DMS79 (cell line): ENCODE measurements at places on chromosomes 3 and 15.

GRCh38 chr15:36090286-36090946 is 489.0 kb upstream of the CDIN1 start:
- DNase-seq, result peak; percentile 37

DNA sequence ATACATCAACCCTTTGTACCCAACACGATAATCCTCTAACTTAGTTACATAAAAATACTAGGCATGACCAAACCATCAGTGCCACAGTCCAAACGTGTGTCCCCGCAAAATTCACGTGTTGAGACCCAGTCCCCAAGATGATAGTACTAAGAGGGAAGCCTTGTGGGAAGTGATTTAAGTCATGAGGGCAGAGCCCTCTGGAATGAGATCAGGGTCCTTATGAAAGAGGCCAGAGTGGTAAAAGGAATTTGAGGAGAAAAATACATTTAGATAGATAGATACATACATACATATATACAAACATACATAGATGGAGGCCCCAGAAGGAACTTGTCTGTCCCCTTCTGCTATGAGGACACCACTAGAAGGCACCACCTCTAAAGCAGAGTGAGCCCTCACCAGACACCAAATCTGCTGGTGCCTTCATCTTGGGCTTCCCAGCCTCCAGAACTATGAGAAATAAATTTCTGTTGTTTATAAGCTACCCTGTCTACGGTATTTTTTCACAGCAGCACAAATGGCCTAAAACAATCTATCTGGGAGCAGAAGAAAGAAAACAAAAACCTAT is 8.0 kb downstream of the TBC1D2B start:
- no peak for DNase-seq

DNA sequence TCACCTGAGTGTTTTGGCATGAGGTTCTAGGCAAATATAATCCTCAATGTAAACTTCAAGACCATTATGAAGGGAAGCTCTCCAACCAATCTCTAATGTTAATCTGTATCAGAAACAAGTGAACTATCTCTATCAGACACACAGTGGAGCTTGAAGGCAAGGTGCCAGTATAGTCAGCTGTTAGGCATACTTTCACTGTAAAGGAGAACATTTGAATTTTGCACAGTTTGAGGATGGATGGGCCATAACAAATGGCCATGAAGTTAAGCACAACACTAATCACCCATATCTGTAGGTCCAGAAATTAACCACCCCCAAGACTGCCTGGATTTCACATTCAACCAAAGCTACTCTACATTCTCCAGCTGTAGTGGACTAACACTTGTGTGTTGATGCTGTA is 69.1 kb upstream of the LMOD3 start:
- no peak for DNase-seq

DNA sequence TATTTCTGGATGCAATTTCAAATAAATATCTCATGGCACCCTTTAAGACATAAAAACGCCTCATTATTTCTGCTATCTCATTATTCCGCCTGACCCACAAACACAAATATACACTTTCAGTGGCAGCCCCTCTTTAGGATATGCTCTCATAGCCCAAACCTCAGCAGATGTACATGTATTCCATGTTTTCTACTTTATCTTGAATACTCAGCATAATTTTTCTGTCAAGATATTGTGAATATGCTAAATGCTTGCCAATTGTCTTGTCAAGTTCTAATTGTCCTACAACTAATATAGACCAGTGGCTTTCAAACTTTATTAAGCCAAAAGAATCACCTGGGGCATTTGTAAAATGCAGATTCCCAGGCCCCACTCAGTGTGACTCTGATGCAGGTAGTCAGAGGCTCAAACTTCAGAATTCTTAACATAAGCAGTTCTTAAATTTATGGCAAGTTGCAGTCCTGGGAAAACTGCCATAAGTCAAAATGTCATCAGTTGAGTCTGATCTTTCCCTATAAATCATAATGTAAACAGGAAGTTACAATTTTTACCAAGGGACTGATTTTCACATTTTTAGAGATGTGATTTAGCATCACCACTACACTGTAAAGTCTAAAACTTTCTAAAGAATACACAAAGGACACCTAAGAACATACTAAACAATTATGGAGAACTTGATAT is 135.1 kb downstream of the TBL1XR1 start:
- no peak for DNase-seq

DNA sequence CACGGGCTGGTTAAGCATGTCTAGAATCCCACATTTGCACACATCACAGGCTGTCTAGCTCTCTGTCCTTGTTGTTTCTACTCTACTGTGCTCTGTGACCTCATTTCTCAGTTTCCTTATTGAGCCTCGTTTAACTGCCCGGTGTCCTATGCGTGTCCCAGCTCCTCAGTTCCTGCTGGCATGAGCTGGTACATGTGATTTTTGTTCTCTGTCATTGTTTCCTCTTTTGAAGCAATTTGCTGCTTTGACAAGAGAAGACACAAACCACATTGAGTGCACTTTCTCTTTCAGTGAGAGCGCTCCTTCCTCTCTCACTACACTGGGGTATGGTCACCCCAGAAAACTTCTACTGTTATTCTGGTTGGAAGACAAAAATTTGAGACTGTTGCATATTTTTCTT is 563.5 kb downstream of the PDCD6IP start:
- no peak for DNase-seq

- no peak for DNase-seq
Measured at GRCh38 chr3:159837725-159838124, 150.9 kb upstream of the IL12A start.

DNA sequence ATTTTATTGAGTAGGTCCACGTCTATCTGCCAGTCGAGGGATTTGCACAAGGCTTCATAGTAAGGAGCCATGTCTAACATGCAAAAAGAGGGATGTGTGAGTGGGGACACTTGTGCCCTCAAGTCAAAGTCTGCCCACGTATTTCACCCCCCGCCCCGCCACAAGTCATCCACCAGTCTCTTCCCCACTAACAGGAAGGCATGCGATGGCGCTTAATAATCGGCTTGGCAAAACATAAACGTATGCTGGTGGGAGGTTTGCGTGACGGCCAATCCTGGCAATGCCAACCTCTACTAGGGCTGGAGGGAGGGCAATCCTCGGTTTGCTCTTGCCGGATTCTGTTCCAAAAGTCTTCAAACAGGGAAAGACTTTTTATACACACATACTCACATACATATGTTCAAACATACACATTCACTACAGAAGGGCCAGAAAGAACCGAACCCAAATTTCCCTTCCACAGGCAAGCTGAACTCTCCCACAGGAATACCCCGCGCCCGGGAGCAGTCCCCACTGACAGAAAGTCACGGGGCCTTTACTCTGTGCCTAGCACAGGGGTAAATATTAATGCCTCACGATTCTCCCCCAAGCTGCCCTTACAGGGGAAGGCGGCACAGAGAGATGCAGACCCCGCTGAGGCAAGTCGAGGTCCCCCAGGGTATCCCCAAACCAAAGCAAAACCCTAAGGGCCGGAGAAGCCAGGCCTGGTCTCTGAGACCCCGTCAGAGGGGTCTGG is 675 bp downstream of the PSMD6 start:
- DNase-seq, result no peak

DNA sequence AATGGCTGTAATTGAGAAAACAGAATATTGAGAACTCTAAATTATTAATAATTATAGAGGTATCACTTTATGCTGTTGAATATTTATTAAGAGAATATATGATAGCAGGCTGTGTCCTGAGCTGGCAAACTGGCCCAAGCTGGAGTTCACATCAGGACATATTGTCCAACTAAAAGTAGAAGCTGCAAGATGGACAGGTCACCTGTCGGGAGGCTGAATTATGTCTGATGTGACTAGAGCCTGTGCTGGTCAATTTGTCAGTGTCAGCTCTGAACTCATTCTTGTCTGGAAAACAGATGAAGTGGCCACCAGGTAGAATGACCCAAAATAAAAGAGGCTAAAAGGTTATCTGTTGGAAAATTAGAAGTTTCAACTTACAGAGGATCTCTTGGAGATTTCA is 392.2 kb downstream of the LRTM1 start:
- no peak for DNase-seq

- no peak for DNase-seq
Measured at GRCh38 chr3:129310111-129311011, 31.7 kb downstream of the HMCES start.

DNA sequence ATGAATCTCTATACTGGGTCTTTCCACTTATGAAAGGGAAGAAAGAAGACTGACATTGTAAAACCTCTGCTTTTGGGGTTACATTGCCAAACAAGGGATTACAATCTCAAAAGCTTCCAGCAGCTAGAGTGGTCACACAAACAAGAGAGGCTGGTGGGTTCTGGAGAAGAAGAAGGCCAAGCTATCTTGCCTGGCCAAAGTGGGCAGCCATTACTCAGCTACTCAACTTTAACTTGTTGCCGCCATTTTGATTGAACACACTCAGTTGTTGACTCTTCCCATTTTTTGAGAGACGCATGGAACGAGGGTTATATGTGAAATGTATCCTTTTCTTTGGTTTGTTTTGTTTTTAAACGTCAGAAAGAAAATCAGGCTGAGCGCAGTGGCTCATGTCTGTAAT is 50.9 kb downstream of the BHLHE40 start:
- no peak for DNase-seq

DNA sequence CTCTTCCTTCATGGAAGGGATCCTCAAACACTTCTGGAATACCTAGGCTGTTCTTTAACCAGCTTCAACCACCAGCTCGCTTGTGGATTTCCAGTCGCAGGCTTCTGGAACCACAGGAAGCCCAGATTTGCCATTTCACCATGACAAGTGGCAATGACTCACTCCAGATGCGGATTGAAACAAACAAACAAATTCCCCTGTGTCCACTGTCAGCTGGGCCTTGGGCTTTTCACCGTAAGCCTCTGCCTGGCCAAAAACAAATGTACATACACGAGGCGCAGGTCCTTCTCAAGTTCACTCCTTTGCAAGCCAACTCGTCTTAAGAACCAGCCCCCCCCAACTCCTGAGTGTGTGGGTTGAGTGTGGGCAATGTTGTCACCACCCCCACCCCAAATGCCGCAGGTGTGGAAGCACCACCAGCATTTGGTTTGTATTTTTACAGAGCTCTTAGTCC is 8.8 kb downstream of the BCL6 start:
- DNase-seq, result no peak

DNA sequence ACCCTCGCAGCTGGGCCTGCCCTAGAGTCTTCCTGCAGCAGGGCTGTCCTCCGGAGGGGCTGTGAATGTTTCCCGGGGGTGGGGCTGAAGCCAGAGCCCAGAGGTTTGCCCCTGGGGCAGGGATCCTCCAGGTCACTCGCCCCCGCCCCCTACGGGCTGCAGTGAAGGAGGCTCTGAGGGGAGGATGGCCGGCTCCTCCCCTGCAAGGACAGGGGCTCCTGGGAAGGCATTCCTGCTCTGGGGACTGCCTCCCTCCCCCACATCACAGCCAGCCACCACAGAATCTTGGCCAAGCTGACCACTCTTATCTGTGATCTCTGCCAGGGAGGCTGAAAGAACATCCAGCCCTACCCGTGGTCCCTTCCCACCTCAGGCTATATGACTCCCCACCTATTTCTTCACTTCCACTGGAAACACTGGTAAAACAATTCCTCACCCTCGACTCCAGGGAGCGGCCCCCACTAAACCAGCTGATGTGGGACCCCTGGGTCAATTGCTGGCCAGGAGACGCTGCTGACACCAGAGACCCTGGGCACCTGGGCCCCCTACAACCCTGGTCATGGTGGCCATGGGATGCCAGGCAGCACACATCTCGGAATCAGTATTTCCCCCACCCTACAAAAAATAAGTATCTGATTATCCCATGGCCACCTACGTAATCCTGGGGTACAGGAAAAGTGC is 66.0 kb downstream of the HMCES start:
- no peak for DNase-seq

- no peak for DNase-seq
Measured at GRCh38 chr3:103440539-103441203, 1005.9 kb downstream of the ZPLD1 start.

GRCh38 chr3:23867400-23867799 is 49.4 kb downstream of the NKIRAS1 start:
- DNase-seq, result no peak

- no peak for DNase-seq
Measured at GRCh38 chr3:14435175-14436014, 33.0 kb downstream of the SLC6A6 start.

- DNase-seq, result no peak
Measured at GRCh38 chr3:19559724-19560442, 374.1 kb downstream of the EFHB start.

- no peak for DNase-seq
Measured at GRCh38 chr3:171791692-171792076, 18.6 kb downstream of the PLD1 start.

GRCh38 chr3:23894254-23895061 is 22.3 kb downstream of the NKIRAS1 start:
- no peak for DNase-seq

DNA sequence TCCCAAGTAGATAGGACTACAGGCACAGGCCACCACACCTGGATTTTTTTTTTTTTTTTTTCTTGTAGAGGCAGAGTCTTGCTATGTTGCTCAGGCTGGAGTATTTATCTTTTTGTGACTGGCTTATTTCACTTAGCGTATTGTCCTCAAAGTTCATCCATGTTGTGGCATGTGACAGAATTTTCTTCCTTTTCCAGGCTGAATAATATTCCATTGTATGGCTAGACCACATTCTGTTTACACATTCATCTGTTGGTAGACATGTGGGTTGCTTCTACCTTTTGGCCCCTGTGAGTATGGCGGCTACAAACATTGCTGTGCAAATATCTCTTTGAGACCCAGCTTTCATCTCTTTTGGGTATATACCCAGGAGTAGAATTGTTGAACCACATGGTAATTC is 160.2 kb upstream of the SMAD3 start:
- no peak for DNase-seq

DNA sequence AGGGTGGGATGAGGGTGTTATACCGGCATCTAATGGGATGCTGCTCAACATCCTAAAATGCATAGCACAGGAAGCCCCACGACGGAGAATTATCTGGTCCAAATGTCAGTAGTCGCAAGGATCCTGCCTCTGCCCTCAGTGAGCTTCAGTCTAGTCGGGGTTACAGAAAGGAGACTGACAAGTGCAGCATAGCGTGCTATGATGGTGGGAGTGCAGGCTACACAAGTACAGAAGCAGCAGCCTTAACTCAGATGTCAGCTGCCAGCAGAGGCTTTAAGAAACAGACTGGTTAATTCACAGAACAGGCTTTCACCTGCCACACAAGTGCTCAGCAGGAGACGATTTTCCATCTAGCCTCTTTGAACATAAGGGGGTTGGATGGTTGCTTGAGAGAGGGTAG is 6.9 kb downstream of the LRRN1 start:
- DNase-seq, result no peak

GRCh38 chr3:119011528-119011927 is 23.1 kb downstream of the IGSF11 start:
- no peak for DNase-seq

DNA sequence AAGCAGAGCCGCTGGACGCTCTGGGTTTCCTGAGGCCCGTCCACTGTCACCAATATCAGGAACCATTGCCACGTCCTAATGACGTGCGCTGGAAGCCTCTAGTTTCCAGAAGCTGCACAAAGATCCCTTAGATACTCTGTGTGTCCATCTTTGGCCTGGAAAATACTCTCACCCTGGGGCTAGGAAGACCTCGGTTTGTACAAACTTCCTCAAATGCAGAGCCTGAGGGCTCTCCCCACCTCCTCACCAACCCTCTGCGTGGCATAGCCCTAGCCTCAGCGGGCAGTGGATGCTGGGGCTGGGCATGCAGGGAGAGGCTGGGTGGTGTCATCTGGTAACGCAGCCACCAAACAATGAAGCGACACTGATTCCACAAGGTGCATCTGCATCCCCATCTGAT is 3.3 kb downstream of the RHO start:
- DNase-seq, result no peak

GRCh38 chr3:33128706-33129105 is 14.9 kb downstream of the CRTAP start:
- DNase-seq, result no peak
